G401 (cell line): ENCODE measurements at places on chromosomes 7 and 10. TPM values are rescaled to one million over a fixed set of nuclear protein-coding genes. Genes with fewer than 3 reads are reported as not detected.

DNA sequence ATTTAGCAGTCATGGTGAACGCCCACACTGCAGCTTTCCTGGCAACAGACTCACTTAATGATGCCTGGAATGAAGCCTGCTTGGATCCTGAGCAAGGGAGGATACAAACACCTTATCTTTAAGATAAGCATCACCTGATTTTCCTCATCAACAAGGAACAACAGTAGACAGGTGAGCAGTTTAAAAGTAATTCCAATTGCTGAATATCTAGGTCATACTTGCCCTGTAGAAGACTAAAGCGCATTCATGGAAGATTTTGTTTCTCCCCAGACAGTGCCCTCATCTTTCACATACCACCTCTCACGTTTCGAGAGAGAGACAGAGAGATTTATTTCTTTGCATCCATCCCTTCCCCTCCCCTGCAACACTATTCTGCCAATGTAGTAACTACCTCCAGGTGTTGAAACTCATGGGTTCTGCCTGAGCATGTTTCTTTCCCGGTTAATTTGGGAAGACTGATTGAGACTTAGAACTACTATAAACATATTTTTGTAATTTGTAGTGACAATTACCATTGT, 660.7 kb downstream of the PARD3 start:
- DNase-seq: no peak

DNA sequence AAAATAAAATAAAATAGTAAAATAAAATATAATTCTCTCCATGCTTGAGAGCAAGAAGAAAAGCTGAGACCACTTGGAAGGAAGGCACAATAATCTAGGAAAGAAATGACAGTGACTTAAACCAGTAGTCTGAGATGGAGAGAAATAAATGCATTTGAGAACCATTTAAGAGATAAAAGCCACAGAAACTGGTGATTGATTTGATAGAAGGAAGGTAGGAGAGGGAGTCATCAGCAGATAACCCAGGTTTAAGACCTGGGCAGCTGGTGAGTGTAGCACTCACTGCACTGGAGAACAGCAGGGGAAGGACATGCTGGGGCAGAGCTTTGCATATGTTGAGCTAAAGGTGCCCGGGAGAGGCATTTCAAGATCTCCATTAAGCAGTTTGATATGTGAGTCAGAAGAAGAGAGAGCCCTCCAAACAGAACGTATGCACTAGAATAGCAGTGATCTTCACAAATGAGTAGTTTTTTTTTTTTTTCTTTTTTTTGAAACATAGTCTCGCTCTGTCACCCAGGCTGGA, 268.0 kb downstream of the DYNC1I1 start:
- no peak for DNase-seq

GRCh38 chr10:119370972-119371703, 163.8 kb downstream of the GRK5 start:
- DNase-seq: no peak

Gene CALHM2
- total RNA-seq: 0.68 and 2.0 TPM in 2 replicates

Gene MMP21
- total RNA-seq: not detected in 2 replicates

Gene HHEX
- 0.54 and 0.98 TPM in 2 replicates for total RNA-seq
